ENCODE measurements at places on chromosomes 6 and 20.

- DNase-seq: no peak
Observed at GRCh38 chr6:73085443-73085871, 139.8 kb downstream of the KHDC1L start.

DNA sequence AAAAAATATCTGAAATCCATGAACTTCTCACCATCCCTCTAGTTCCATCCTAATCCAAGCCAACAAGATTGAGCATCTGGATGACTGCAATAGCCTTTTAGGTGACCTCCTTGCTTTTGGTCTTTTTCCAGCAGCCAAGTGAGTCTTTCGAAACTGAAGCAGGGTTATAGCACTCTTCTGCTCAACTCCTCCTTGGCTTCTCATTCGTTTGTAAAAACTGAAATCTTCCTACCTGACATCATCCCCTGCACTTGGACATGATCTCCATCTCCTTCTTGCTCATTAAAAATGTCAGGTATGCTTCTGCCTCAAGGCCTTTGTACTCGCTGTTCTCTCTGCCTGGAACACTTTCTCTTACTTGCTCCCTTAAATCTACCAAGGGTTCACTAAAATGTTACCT, 46.0 kb downstream of the STX7 start:
- no peak for DNase-seq

DNA sequence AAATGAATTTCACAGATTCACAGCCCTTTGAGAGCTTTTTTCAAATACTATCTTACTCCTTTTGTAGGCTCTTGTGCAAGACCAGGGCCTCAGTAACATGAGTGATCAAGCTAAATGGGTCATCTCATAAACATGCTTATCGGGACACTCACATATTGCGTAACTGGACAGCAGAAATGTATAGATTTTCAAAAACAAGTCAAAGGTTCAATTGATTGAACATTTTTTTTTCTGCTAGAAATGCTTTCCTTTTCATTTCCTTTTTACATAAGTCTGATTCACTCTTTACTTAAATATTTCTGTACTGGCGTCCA, 8.7 kb upstream of the SALL4 start:
- DNase-seq: no peak

DNA sequence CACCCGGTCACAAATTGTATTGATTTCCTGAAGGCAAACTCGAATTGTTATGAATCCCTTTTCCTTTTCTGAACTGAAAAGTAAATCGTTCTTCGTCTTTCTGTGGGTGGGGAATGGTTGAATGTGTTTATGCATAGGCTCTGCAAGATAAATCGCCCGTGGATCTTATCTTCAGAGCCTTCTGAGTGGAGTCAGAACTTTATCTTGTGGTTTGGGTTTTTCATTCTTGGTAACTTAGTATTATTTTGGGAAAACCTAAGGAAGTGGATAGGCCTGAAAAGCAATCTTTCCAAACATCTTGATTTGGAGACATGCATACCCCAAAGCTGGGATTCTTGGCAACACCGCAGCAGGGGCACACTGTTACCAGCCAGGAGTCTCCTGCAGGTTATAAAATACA, 122.4 kb downstream of the MAP3K7 start:
- no peak for DNase-seq

- DNase-seq: peak; percentile 51
Observed at GRCh38 chr20:32674362-32674789, 635 bp upstream of the C20orf203 start.

GRCh38 chr20:29741594-29741893, 1515.9 kb upstream of the DEFB115 start:
- no peak for DNase-seq

- no peak for DNase-seq
Observed at GRCh38 chr20:8367689-8368088, 235.6 kb downstream of the PLCB1 start.

- DNase-seq: no peak
Observed at GRCh38 chr6:19999319-20000191, 162.4 kb downstream of the ID4 start.

GRCh38 chr20:6228302-6228843, 105.5 kb upstream of the FERMT1 start:
- DNase-seq: no peak

DNA sequence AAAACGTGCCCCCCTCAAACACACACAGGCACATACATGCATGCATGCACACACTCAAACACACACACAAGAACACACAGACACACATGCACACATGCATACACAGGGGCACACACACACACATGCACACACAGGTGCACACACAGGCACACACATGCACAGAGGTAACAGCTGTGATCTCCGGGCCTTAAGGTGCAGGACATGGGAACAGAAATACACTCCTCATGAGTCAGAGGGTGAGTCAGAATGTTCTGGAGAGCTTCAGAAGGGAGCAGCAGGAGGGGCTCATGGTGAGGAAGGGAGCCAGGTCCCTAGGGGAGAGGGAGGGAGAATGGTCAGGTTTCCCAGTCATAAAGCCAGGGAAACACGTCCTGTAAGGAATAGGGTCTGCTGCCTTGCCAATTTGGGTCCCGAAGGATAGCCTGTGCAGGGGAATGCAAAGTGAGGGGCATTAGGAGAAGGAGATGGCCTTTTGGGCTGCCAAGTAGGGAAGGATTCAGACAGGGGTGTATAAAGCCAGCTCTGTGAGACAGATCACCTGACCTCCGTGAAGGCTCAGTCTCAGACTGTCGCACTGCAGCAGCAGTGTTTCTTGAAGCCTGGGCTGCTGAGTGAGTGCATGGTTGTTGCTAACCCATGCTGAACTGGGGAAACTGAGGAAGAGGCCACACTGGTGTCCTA, 123.9 kb downstream of the MAFB start:
- no peak for DNase-seq

DNA sequence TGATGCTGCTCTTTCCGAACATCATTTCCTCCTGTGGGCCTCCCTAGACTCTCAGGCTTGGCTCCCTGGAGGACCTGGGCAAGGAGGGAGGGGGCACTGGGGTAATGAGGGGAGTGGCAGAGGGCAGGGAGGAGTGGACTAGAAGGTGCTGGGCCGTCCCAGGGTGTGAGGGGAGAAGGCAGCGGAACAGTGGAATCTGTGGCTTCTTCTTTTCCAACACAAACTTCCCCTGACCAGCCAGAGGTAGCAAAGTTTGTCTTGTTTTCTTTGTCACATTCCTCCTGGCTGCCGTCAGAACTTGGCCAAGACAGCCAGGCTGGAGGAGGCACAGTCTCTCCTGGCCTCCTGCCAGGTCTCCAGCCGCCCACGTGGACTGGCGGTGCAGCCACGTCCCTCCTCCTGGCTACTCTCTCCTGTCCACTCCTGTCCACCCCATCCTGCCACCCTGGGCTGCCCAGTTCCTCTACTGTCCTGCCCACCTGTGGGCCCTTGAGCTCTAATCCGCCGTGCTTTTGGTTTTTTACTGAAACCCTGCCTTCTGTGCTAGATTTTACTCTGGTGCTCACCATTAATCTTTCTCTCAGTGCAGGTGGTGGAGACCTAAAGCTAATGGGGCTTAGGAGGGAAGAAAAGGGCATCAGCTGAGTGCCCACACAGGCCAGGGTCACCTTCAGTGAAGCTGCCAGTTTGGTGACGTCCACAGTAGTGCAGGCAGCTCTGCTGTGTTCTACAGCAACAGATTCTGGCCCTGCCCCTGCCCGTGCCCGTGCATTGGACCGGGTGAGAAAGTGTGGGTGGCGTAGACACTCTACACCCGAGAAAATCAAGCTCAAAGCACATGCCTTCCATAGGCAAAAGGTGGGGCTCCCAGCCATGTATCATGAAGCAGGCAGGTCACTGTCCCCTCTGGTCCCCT, 2.8 kb upstream of the CDSN start:
- no peak for DNase-seq

DNA sequence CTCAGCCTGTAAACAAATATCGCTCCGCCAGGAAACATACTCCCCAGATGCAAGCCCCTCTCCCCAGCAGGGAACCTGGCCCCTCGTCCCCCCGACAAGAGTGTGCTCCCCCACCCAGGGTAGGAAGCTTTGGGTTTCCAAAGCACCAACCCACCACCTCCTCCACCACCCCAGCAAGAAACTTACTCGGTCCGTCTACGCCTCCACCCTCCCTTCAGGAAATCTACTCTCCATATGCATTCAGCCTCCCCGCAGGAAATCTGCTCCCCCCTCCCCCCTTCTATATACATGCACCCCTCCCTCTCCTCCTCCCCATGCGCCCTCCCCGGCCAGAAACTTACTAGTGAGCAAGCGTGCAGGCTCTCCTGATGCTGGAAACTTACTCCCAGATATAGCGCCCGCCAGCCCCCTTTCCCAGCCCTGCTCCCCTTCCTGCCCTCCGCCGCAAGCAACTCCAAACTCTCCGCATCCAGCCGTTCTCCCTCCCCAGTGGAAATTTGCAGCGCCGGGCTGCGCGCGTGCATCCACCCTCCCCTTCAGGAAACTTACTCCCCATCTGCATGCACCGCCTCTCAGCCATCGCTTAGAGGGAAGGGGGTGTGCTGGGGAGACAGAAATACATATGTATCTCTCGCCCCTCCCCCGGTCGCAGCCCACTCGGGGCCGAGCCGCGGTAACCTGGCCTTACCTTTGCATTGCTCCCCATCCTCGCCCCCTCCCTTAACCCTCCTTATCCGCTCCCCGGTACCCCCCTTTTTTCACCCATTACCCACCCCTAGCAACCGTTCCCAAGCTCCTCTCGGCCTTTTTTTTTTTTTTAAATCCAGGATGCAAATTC, at the start of gene TRERF1:
Gene TRERF1 (minus strand): TSS at position 594 of the 838 bp plus-strand sequence. CDS start 182,336 bp downstream, outside the sequence.
- DNase-seq: no peak

GRCh38 chr6:80742481-80742880, 636.0 kb downstream of the BCKDHB start:
- no peak for DNase-seq

Measured in activated CD4-positive, CD25-positive, alpha-beta regulatory T cell treated with anti-CD3 and anti-CD28 coated beads, Interleukin-2, amount 50 U/mL, for 16 hours (primary cell).